ENCODE measurements at places on chromosomes 12 and 14.

DNA sequence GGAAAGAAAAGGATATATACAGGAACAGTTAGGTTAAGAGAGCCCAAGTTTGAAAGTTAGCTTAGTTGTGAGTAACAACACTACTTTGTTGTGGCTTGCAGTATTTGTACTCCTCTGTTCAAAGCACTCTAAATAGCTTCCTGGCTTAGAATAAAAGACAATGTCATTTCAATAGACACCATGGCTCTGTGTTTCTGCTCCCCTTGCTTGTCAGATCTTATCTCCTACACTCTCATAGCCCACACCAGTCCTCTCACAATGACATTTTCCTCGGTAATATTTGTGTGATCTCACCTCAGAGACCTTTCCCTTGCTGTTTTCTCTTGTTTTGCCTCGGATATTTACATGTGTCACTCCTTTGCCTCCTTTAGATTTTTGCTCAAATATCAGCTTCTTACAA lies 418.4 kb downstream of the MDGA2 start:
- DNase-seq, result no peak
- no peaks in the 10 kb centered on the region for H3K4me1 ChIP-seq
- H3K4me3 ChIP-seq, result no peak overlapping the region
- no peaks in the 10 kb centered on the region for H3K27me3 ChIP-seq
- no peaks in the 10 kb centered on the region for H3K36me3 ChIP-seq
- H3K27ac ChIP-seq, result no peak overlapping the region

DNA sequence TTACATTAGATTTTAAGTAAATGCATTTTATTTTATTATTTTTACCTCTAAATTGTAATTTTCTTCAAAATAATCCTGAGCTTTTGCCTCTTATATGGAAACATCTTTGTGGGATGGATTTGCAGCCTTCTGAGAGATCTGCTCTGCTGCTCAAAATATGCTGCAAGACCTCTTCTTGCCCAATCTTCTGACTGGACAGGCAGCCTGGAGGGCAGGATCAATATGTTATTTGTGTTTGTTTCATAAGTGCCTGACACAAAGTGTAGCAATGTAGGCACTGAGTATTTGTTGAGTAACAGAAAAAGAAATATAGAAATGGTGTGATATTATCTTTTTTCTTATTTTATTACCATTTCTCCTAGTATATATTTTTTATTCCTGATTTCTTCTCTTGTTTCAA lies 1106.9 kb downstream of the TMTC2 start:
- H3K4me3 ChIP-seq, result no peak overlapping the region
- no peak overlapping the region for H3K27ac ChIP-seq
- no peaks in the 10 kb centered on the region for H3K36me3 ChIP-seq
- H3K4me1 ChIP-seq, result no peaks in the 10 kb centered on the region

GRCh38 chr12:91675401-91675800 lies 470.2 kb downstream of the BTG1 start:
- DNase-seq, result no peak
- no peaks in the 10 kb centered on the region for H3K4me1 ChIP-seq
- H3K4me3 ChIP-seq, result no peak overlapping the region
- H3K27ac ChIP-seq, result no peak overlapping the region
- H3K36me3 ChIP-seq, result no peaks in the 10 kb centered on the region
- no peaks in the 10 kb centered on the region for H3K27me3 ChIP-seq

DNA sequence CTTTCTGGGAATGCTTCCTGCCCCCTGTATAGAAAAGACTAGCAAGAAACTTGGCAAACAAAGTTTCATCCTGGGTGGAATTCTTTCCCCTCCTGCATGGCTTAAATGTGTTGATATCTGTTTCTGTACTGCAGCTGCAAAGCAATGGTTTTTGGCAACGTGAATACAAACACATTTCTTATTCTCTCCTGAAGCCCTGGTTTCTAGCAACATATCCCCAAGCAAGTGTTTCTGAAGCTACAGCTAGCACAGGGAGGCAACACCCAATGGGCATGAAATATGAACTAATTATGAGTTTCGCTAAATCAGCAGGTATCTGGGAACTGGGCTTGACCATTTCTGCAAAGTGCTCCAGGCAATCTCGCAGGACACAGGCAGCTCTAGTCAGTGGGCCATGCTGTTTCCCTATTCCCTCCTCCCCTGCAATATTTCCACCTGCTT lies 392.3 kb upstream of the TMPO start:
- no peak for DNase-seq
- H3K27ac ChIP-seq, result no peak overlapping the region
- no peak overlapping the region for H3K4me3 ChIP-seq
- H3K27me3 ChIP-seq, result no peaks in the 10 kb centered on the region
- H3K36me3 ChIP-seq, result no peaks in the 10 kb centered on the region

GRCh38 chr12:11895421-11896078 lies 175.2 kb upstream of the BCL2L14 start:
- no peak for DNase-seq
- H3K36me3 ChIP-seq, result no peaks in the 10 kb centered on the region
- H3K4me1 ChIP-seq, result no peaks in the 10 kb centered on the region

DNA sequence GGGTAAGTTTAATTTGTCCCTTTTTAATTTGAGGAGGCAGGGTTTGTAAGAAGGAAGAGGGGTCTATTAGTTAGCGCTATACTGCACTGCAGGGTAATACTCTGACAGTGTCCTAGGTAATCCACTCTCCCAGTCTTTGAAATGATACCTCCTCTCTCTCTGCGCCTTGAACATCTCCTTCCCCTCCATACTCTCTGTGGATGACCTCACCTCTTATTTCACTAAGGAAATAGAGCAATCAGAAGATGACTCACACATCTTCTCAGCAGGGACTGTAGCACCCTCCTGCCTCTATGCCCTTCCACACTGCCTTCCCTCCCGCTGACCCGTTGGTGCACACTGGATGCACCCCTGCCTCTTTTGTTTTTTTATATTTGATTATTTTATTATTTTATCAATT lies 94.2 kb downstream of the GRIP1 start:
- H3K27me3 ChIP-seq, result no peaks in the 10 kb centered on the region
- no peak overlapping the region for H3K27ac ChIP-seq
- no peak for DNase-seq
- no peaks in the 10 kb centered on the region for H3K4me1 ChIP-seq
